ENCODE measurements at places on chromosomes 5 and 9.

DNA sequence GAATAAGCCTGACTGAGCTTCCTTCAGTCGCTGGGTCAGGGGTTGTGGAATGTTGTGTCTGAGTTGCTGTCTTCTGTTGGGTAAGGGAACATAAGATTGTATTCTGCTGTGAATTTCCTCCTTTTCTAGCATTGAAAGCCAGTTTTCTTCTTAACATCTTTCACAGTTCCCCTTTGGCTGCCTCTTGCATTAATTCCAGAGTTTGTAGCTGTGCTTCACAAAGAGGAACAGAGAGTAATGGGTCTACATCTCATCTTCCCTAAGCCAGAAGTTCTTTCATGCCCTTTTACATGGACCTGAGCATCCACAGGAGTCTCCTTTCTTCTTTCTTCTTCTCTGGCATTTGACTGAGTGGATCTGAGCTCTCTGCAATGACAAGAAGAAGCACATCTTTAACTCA is 686.8 kb downstream of the KCTD16 start:
- DNase-seq = no peak

DNA sequence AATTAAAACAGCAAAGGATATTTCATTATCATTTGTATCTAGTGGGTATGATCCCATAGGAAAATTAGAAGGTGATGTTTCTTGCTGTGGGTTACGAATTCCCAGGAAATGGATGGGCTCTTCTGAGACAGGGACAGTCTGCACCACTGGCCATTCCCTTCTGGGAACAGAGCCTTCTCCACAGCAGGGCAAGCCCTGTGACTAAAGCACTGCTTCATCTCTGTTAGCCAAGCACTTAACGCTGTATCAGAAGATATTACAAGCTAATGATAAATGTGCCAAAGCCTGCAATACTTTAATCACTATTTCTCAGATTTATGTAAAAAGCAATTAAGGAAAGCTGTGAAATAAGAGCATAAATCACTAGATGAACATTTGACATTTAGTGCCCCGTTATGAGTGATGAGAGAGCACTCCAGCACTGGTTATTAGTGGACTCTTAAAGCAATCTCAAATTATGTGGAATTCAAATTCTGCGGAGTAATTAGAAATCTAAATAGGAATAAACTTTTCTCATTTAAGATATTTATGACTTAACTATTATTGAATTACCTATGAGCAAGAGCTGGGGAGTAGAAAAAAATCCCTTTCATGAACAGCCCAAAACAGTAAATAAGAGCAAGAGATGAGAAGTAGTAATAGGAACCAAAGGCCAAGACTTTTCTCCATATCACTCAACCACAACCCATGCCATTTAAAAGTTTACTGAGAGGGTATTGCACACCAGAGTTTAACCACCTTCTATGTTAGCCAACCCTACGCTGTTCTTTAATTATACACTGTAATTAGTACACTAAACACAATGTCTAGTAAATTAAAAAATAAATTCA is 49.2 kb downstream of the FAM240B start:
- no peak for DNase-seq

- no peak for DNase-seq
These were observed 25.5 kb downstream of the KCNMB1 start for GRCh38 chr5:170363671-170364070.

- no peak for DNase-seq
These were observed 37.2 kb upstream of the SLC9A3 start for GRCh38 chr5:561408-561807.

DNA sequence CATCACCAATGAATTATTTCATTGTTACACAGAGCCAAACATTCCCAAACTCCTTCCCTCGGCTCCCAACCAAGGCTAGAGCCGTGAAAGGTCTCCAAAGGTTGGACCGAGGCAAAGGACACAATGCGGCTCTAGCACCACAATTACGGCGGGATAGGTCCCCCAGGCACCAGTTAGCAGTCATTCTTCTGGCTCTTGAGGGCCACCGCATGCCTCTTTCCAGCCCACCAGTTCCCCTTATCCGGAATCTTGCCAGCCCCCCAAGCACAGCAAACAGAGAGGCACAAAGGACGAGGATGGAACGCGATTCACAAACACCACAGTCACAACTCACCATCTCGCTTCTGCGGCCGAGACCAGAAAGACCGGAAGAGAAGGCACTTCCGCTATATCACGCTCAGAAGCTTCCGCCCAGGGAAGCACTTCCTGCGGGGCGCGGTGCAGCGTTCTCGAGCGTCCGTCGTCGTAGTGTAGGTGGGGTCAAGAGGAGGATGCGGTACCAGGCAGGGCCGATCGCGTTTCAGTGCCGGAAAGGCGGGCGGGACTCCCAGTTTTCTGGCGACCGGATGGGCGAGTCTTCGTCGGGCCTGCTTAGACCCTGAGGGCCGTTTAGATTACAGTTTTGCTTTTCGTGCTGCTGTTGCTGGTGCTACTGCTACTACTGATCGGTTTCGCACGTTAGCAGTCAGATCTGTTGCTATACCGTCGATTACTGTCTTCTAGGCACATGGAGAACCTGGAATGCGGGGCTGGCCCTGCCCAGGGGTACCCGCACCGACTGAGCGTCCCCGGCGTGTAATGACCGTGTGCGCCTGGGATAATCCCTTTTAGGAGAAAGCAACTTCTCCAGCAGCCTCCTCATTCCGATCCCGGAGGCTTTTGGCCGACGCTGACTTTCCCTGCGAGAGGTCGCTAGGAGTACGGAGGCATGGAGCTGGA is at the start of gene RPL37:
Gene RPL37 (minus strand): TSS at position 374 of the 939 bp plus-strand sequence. CDS start 37 bp downstream, at position 337.
- DNase-seq = peak; percentile 89
